ENCODE measurements at places on chromosomes 1 and 21.

GRCh38 chr21:43983390-43983789 lies 28.7 kb upstream of the TRAPPC10 start:
- H3K27ac ChIP-seq = no peak overlapping the region
- no peak for DNase-seq
- H3K4me1 ChIP-seq = peaks cover 8% of the 10 kb centered on the region
- no peaks in the 10 kb centered on the region for H3K36me3 ChIP-seq
- H3K4me3 ChIP-seq = no peak overlapping the region

DNA sequence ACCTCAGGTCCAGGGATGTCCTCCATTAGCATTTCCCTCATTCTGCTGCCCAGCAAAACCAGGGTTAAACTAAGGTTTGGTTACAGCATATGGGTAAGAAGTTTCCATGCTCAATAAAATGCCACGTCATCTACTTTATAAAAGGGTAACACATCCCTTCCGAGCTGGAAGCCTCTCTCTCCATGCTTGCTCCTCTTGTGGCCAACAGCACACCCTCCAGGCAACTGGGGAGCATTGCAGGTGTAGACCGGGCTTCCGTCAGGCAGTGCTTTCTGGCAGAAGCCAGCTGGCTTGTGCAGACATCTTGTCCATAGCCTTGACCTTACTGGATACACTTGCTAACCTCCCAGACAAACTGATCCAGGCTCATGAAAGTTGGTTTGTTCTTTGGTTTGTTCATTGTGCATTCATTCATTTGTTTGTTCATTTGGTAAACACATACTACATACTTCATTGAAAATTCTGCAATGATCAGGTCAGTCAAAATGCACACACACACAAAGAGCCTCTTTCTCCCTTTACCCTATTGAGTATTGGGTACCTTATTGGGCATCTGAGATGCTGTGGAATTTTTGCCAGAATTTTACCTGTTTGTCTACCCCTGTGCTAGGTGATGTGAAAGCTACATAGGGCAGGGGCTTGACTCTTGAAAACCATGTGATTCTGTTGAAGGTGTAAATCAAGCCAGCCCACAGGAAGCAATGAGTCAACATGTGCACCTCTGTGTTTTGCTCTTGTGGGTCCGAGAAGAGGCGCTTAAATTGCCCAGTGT lies 422.8 kb downstream of the CAMTA1 start:
- no peak overlapping the region for H3K4me3 ChIP-seq
- peak; percentile 85 for DNase-seq
- no peaks in the 10 kb centered on the region for H3K36me3 ChIP-seq
- H3K27ac ChIP-seq = peak overlapping the region; percentile 52
- peaks cover 5% of the 10 kb centered on the region for H3K4me1 ChIP-seq

GRCh38 chr1:48803474-48803873 lies 26.8 kb upstream of the BEND5 start:
- DNase-seq = no peak
- H3K36me3 ChIP-seq = no peaks in the 10 kb centered on the region
- no peak overlapping the region for H3K4me3 ChIP-seq
- no peak overlapping the region for H3K27ac ChIP-seq
- peaks cover 1% of the 10 kb centered on the region for H3K4me1 ChIP-seq
- H3K27me3 ChIP-seq = peaks cover 5% of the 10 kb centered on the region

GRCh38 chr21:33025489-33026442 lies at the start of gene OLIG2:
Gene OLIG2, plus strand, starts transcription at chr21:33025935. Its CDS starts 928 bp downstream, at chr21:33026863.
- H3K4me1 ChIP-seq = peaks cover 23% of the 10 kb centered on the region
- H3K27ac ChIP-seq = peak within 1 kb of the TSS; percentile 90
- H3K4me3 ChIP-seq = peak within 1 kb of the TSS; percentile 92
- no peaks in the 10 kb centered on the region for H3K36me3 ChIP-seq
- H3K27me3 ChIP-seq = peaks cover 28% of the 10 kb centered on the region

GRCh38 chr1:6025269-6026094 lies 20.2 kb upstream of the KCNAB2 start:
- no peak for DNase-seq
- no peak overlapping the region for H3K4me3 ChIP-seq
- H3K27me3 ChIP-seq = peaks cover 3% of the 10 kb centered on the region
- H3K36me3 ChIP-seq = no peaks in the 10 kb centered on the region

DNA sequence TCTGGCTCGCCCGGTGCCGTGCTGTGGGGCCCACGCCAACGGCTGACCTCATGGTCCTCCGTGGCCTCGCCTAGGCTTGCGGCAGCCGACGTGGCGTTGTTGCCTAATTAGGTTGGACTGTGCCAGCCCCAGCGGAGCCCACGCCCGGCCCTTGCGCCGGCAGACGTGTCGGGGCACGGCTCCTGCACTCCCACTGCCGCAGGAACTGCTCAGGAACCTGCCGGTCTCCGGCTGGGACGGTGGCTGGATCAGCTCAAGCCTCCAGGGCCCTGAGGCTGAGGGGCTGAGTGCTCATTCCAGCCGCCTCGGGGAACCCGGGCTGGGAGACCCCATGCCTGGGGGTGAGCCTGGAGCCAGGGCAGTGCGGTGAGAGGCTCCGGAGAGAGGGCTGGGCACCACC lies 16.1 kb upstream of the PEX10 start:
- DNase-seq = no peak
- no peak overlapping the region for H3K4me3 ChIP-seq
- H3K27me3 ChIP-seq = no peaks in the 10 kb centered on the region
- no peaks in the 10 kb centered on the region for H3K36me3 ChIP-seq

- H3K27ac ChIP-seq = no peak overlapping the region
- no peaks in the 10 kb centered on the region for H3K36me3 ChIP-seq
- no peaks in the 10 kb centered on the region for H3K27me3 ChIP-seq
- no peak for DNase-seq
- peaks cover 5% of the 10 kb centered on the region for H3K4me1 ChIP-seq
- no peak overlapping the region for H3K4me3 ChIP-seq
These were observed 139.9 kb upstream of the ZNF644 start for GRCh38 chr1:91161749-91162148.

DNA sequence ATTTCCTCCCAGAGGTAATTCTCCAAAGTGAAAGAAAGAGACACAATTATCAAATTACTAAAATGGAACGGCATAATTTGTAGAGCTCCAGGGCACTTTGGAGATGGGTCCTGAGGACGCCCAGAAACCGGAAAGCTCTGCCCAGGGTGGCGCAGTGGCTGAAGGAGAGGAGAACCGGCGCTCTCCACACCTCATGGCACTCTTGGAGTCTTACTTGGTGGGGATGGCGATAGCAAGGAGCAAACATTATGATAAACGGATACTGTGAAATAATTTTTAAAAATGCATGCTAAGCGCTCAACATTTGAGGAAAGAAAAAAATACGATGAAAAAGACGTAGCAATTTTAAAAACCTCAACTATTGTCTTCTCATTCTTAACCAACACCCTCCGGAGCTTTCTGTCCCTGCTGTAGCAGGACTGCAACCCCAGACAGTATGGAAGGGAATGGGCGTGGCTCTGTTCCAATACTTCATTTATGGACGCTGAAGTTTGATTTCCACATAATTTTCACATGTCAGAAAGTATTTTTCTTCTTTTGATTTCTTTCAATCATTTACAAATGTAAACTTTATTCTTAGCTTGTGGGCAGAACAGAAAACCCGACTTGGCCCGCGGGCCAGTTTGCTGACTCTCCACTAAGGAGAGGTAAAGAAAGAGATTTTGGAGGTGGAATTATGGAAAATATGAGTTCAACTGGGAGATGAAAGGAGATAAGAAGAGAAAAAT lies 1.1 kb downstream of the S100A11 start:
- no peak for DNase-seq
- H3K4me1 ChIP-seq = peaks cover 12% of the 10 kb centered on the region
- H3K4me3 ChIP-seq = peak overlapping the region; percentile 93
- peak overlapping the region; percentile 86 for H3K27ac ChIP-seq

Measured in glutamatergic neuron (in vitro differentiated cells).